Activated T-cell treated with anti-CD3 and anti-CD28 coated beads, Interleukin-2, amount 50 U/mL, for 1 hour (primary cell): ENCODE measurements at places on chromosomes 12 and 14.

GRCh38 chr12:68007466-68007865, 18.2 kb downstream of the IFNG-AS1 start:
- no peak for DNase-seq

GRCh38 chr14:65954942-65955341, 531.2 kb upstream of the CCDC196 start:
- no peak for DNase-seq

- no peak for DNase-seq
Observed at GRCh38 chr14:59093902-59094301, 94.6 kb upstream of the DAAM1 start.

- DNase-seq, result no peak
Observed at GRCh38 chr12:7060353-7060954, at the start of gene C1S. Gene C1S, plus strand, starts transcription at chr12:7060718. Its CDS starts 1,195 bp downstream, at chr12:7061913.

- DNase-seq, result no peak
Observed at GRCh38 chr12:111316671-111317070, 52.2 kb downstream of the PHETA1 start.

DNA sequence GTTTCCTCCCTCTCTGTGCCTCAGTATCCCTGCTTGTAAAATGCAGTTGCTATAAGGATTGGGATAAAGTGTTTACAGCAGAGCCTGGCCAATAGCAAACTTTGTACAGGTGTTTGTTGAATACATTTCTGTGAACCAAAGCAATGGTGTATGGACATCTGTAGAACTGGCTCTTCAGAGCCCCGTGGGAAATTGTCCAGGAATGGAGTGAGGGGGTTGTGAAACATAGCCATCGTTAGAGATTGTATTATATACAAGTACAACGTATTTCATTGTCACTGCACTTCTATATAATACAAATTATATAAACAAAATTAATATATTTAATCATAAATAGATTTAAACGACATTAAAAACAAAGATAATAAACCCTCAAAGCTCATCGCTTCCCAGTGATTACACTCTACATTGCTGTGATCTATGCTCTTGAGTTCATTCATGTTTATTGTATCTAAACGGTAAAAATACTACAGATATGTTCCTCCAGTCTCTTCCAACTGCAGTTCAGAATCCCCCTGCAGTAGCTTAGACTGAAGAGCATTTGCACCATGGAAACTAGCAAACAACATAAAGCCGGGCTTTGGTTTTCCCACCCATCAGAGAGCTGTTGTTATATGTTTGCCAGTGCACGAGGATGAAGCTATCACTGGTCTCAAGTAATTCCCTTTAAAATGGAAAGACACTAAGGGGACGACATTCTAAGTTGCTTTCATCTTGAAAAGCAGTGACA, 216.7 kb downstream of the TMEM132C start:
- no peak for DNase-seq

GRCh38 chr14:80850197-80850814, 91.2 kb downstream of the CEP128 start:
- no peak for DNase-seq

DNA sequence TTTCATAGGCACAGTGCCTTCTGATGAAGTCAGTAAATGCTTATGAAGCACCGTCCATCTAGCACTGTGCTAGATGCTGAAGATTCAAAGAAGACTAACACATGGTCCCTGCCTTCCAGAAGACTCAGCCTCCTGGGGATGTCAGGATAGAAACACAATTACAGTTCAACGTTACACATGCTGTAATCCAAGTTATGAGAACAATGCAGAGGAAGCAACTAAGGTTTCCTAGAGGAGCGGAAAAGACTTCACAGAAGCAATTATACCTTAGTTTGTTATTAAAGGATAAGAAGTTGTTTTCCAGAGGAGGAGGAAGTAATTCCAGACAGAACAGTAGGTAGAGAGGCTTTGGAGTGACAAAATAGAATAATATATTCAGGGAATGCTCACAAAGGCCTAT, 66.9 kb upstream of the FGD4 start:
- DNase-seq, result no peak

DNA sequence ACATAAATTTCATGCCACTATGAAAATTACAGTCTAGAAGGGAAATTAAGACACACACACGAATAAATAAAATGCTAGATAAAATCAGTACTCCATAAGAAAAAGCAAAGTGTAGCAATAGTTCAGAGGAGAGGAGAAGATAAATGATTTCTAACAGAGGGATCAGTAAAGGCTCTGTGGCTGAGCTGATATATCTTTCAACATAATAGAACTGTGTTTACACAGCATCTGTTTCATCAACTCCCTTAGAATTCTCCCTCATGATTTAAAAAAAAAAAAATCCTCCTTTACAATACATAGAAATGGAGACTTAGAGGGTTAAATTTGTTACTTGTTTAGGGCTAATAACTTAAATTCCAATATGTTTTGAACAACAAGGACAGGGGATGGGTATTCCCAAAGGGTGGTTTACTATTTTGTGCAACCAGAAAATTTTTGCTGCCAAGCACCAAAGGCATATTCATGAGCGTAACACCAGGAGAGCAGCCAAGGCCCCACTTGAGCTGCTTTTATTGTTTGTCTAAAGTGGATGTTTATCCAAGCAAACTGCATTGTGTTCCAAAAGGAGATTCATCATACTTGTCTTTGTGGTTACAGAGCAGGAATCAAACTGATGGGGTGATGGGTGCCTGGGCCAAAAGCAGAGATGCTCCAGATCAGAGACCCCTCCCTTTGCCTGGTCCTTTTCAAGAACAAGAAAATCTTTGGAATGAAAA, 162.7 kb downstream of the BMP4 start:
- DNase-seq, result no peak
